ENCODE measurements at places on chromosomes 7 and 10. TPM values are rescaled to one million over a fixed set of nuclear protein-coding genes. Genes with fewer than 3 reads are reported as not detected.

DNA sequence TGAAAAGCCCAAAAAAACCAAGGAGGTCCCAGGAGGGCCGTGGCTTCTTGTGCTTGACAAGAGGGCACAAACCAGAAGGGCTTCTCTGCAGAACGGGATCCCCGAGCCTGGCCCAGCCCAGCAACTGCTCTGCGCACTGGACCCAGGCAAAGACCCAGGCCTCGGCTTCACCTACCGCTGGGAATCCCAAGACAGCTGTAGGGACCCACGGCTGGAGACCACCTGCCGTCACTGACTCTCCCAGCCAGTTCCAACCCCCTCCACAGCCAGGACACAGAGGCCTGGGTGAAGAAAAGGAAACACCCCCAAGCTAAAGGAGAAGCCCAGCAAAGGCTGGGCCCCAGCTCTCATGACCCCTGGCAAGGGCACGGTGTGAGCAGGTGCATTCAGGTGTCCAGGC, 24.3 kb downstream of the PDGFA start:
- DNase-seq, result no peak
- peaks cover 26% of the 10 kb centered on the region for H3K4me1 ChIP-seq
- no peaks in the 10 kb centered on the region for H3K36me3 ChIP-seq
- no peak overlapping the region for H3K27ac ChIP-seq

DNA sequence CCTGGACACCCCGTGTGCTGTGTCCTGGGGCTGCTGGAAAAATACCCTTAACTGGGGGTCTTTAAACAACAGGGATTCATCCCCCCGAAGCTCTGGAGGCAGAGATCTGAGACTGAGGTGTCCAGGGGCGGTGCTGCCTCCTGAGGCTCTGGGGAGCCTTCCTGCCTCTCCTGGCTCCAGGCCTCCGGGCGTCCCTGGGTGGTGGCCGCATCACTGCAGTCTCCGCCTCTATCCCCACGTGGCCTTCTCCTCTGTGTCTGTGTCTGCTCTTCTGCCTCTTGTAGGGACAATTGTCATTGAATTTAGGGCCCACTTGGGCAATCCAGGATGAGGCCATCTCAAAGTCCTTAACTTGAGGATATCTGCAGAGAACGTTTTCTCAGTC, 216.6 kb downstream of the WDR37 start:
- no peak for DNase-seq
- peaks cover 8% of the 10 kb centered on the region for H3K27me3 ChIP-seq

- H3K27ac ChIP-seq, result no peak overlapping the region
- no peaks in the 10 kb centered on the region for H3K4me1 ChIP-seq
- no peak overlapping the region for H3K4me3 ChIP-seq
- DNase-seq, result no peak
- no peaks in the 10 kb centered on the region for H3K36me3 ChIP-seq
Measured at GRCh38 chr7:159139202-159139601, 5.5 kb downstream of the VIPR2 start.

CDNF gene
- 0.29 TPM for polyA plus RNA-seq

CCAR1 gene
- 54.2 TPM for polyA plus RNA-seq

OPALIN gene
- not detected for polyA plus RNA-seq

Measured in HepG2 (cell line).